RKO (cell line): ENCODE measurements at places on chromosomes 12 and 14.
A peak's percentile ranks its signal among the peaks of the same experiment; 100 is the strongest.

DNA sequence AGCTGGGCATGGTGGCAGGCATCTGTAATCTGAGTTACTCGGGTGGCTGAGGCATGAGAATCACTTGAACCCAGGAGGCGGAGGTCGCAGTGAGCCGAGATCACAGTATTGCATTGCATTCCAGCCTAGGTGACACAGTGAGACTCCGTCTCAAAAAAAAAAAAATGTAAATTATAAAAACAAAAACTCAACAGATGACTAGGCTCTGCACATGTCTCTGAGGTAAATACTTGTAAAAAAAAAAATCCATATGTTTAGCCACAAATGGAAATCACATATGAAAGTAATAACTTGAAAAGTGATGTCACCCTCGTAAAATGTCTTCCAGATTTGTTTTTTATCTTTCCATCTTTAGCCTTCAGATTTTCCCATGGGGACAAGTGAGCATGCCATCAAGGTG lies 85.0 kb downstream of the KICS2 start:
- DNase-seq: no peak

GRCh38 chr12:116672842-116673516 lies 64.9 kb downstream of the SPRING1 start:
- DNase-seq: no peak

- DNase-seq: no peak
These were observed 18.0 kb upstream of the TCP11L2 start for GRCh38 chr12:106284358-106285105.

GRCh38 chr14:42190744-42191143 lies 584.1 kb downstream of the LRFN5 start:
- DNase-seq: no peak

DNA sequence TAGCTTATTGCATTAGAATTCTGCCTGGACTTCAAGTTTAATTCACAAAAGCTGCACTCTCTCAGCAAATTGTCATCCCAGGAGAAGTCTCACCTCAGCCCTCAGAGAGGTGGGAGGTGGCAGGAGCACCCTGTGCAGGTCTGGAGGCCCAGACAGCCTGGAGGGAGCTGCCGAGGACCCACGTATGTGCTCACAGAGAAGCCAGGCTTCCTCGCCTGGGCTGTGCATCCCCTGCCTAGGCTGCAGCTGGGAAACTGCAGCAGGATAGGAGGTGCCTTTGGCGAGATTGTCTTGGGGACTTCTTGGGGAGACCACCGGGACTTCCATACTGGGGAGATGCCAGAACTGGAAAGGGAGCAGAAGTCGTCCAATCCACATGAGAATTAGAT lies 8.8 kb downstream of the CPNE6 start:
- DNase-seq: no peak

- no peak for DNase-seq
These were observed 19.5 kb downstream of the PRKAB1 start for GRCh38 chr12:119687406-119687805.

DNA sequence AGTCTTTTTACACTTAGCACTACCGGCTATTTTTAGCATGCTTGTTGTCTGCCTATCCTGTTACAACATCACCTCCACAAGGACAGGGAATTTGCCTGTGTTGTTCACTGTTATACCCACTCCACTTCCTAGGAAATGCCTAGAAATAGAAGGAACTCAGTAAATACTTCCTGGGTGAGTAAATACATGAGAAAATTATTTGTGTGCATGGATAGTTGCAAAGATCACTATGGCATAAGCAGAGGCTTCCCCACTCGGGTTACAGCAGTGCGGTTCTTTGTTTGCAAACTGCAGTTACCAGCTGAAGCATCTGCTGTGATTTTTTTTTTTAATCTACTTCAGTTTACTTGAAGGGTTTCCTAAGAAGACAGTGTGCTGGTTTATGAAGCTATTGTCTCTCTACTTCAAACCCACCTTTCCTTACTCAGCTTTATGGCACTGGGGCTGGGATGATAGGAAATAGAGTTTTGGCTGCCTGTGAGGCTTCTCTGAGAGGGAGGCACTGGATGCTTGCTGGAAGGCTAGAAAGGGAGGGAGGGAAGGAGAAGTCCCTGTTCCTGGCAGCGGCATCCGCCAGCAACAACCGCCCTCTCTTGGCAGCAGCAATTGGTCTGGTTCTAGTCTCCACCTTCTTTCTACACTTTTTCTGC lies 29.0 kb downstream of the PDE6H start:
- DNase-seq: no peak

DNA sequence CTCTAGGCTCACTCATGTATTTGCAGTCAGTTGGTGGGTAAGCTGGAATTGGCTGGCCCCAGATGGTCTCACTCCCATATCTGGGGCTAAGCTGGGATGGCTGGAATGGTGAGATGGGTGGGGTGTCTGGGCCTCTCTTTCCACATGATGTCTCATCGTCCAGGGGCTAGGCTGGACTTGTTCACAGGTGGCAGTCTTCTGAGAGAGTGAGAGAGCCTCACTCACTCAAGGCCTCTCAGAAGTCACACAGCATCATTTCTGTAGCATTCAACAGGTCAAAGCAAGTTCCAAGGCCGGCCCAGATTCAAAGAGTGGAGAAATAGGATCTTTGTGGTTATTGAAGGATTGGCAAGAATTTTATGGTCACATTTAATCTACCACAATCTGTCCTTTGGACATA lies 102.7 kb downstream of the UNC79 start:
- no peak for DNase-seq

DNA sequence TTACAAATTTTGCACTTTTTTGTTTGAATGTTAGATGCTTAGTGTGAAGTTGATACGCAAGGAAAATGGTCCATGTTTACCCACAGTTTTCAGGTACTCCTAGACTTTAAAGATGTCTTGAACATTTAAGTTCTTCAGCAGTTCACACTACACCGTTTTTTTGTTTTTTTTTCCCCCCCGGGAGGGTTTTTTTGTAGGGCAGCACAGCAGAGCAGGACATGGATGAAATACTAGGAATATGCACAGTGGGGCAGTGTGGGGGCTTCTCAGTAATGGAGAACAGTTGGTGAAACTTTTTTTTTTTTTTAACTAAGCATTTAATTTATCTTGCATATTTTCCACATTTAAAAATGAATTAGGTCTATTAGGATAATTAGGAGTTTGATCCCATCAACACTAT lies 4.9 kb downstream of the RAN start:
- no peak for DNase-seq

- DNase-seq: no peak
These were observed 1.4 kb upstream of the SCN8A start for GRCh38 chr12:51589557-51590176.

GRCh38 chr14:76647697-76648298 lies 113.5 kb upstream of the VASH1 start:
- DNase-seq: peak; percentile 73

GRCh38 chr12:66117242-66117641 lies 13.3 kb downstream of the LLPH start:
- peak; percentile 47 for DNase-seq

DNA sequence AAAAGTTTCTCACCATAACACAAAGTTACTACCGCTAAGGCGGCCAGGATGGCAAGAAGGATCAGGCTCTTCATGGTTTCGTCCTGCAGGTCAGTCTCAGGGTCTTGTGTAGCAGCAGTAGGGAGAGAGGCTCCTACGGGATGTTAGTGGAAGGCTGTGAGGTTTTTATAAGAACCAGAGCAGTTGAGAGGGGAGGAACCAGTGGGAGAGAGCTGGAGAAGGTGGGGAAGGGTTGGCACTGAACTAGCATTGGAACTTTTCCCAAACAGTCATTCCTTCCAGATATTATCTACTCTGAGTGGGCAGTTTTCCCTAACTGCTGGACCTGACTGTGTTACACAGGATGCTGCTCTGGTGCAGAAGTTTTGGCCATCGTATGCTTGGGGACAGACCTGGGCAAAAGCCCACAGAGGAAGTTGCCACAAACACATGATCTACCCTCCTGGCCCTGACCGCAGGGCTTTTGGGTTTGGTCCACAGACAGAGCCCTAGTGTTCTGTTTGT lies at the start of gene MGP:
Gene MGP, minus strand, starts transcription at position 137 of the 504 bp plus-strand sequence. Its CDS starts 63 bp downstream, at position 74.
- DNase-seq: no peak

DNA sequence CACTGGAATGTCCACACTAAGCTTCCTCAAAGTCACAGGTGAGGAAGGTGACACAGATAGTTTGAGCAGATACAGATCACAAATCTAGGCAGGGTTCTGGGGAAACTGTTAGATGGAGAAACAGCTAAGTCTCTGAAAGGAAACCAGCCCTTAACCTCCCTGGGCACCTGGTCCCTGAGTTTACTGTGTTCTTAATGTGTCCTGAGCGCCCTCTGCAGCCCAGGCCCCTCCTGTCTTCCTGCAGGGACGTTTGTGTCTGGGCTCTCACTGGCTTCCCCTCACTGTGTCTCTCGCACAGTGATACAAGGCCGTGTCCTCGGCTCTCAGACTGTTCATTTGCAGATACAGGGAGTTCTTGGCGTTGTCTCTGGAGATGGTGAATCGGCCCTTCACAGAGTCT lies 684.3 kb downstream of the TMEM121 start:
- DNase-seq: no peak

DNA sequence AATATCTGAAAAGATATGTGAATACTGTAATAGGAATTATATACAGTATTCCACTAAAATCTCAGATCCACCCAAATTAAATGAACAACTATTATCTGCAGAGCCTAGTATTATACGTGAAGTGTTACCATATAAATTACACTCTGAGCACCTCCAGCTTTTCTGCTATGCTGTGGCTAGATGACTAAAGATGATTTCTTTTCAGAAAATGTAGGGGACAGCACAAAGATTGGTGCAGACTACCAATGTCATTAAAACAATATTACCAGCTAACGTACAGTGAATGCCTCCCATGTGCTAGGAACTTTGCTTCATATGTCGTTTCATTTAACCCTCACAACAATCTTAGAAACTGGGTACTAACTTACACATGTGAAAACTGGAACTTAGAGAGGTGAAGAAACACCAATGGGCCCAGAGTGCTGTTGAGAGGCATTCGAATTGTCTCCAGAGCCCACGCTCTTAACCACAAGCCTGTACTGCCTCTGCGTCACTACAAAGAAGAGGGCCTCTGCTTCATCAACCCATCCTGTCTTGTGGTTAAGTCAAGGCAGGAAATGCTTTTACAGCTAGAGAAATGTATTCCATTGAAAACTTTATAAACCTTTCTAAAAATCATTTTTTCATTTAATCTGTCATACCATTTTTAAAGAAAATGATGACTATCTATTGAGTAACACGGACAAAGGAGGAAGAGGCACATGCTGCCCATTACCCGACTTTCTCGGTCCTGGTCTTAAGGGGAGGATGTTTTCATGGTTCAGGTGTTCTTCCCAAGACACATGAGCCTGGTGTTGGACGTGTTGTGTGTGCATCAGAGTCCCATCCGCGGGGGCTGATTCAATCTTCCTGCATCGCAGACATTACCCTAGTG lies 1.3 kb downstream of the GPR65 start:
- DNase-seq: no peak

GRCh38 chr12:78881685-78882084 lies 17.1 kb downstream of the SYT1 start:
- DNase-seq: no peak

DNA sequence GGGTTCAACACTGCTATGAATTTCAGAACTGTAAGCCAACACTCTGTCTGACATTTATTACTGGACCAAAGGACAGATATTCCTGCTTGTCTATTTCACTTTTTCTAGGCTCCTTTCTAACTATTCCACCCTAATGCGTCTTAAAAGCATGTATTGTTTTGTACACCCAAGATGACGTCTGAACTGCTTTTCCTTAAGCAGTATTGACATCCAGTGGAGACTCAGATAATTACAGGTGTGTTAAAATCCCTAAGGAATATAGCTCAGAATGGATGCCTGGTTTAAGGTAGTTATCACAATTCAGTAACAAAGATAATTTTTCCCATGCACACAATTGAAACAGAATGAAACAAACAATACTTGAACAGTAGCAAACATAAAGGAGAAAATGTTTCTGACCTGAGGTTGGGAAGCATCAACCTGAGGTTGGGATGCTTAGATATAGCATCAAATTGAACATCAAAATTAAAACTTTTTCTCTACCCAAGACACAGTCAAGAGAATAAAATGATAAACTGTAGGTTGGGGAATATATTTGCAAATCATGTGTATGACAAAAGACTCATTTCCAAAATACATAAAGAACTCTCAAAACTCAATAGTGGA lies 93.7 kb upstream of the PTPRR start:
- peak; percentile 69 for DNase-seq

GRCh38 chr12:10221846-10222245 lies 9.2 kb downstream of the GABARAPL1 start:
- no peak for DNase-seq

DNA sequence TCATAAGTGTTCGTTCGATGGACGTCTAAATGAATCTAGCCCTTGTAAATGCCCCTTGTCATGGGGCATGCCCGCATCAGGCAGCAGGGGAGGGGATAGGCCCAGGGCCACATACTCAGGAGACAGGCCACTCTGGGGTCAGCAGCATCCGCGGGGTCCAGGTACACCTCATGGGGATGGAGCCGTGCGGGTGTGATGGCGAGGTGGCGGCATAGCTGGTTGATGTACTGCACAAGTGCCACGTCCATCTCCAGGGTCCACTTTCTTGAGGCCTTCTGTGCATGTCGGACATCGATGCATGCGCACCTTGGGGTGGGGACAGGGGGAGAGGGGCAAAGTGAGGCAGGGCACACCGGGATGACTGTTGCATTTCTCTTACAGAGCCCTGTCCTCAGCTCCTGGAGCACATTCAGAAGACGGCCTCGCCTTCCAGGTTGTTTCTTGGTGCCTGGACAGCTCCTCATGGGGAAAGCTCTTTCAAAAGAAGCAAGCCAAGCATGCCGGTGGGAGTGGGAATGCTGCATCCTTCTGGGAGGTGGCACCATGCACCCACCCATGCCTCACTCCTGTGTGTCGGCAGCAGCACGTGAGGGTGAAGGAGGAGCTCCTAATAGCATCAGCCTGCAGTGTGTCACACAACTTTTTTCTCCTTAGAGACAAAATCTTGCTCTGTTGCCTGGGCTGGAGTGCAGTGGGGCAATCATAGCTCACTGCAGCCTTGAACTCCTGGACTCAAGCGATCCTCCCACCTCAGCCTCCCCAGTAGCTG lies 47.4 kb downstream of the TRAFD1 start:
- DNase-seq: no peak

- no peak for DNase-seq
These were observed 133.5 kb downstream of the LLPH start for GRCh38 chr12:65997056-65997455.

- no peak for DNase-seq
These were observed 4.3 kb downstream of the MFAP5 start for GRCh38 chr12:8658346-8658745.

DNA sequence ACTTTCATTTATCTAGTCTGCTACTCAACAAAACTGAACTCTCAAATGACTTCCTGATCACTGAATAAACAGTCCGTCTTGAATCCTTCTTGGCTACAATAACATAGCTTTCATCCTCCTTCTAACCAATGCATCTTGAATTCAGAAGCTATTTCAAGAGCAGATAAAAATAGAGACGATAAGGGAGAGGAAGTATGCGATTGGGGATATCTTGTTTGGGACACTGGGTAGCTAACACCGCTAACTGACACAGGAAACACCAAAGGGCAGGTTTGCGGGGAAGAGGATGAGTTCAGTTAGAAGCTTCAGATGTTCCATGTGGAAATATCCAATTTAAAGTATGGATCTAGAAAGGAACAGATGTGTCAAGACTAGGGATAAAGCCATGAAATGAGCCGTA lies 102.5 kb downstream of the SLC41A2 start:
- no peak for DNase-seq
